ENCODE measurements at places on chromosomes 1 and 21.

DNA sequence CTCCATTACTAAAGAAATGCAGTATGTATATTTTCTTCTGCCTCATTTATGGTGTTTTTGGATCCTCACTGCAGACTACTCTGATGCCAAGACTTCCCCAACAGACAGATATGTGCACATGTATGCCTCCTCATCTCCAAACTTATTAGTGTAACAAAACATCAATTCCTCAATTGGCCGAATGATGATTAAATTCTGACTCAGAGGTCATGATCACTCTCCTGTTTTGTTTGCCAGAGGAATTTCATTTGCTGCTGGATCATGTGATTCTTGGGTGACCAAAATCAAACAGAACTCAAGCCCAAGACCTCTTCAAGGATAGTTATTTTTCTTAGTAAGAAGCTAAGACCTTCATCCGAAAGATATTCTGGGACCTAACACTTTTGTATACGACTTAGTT lies 227.6 kb downstream of the LMO4 start:
- no peak for DNase-seq

GRCh38 chr1:33170351-33171274 lies 11.2 kb downstream of the TRIM62 start:
- DNase-seq = no peak

- peak; percentile 55 for DNase-seq
These were observed 52.9 kb upstream of the CD46 start for GRCh38 chr1:207698822-207699483.

DNA sequence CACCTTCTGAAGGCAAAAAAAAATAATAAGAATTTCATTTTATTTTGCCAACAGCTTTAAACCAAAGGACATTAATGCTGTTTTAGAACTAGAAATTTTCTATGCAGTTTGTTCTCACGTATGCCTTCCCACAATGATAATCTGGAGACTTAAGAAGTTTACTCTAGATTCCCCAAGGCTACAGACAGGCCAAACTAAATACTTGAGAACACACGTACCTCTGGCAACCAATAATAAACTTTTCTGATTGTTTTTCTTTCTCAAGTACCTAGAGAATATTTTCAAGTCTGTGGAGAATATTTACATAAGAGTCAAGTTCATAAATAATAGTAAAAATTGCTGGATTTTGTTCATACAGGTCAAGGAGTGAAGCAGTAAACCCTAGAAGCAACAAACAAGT lies 15.9 kb downstream of the CLDN8 start:
- DNase-seq = no peak

DNA sequence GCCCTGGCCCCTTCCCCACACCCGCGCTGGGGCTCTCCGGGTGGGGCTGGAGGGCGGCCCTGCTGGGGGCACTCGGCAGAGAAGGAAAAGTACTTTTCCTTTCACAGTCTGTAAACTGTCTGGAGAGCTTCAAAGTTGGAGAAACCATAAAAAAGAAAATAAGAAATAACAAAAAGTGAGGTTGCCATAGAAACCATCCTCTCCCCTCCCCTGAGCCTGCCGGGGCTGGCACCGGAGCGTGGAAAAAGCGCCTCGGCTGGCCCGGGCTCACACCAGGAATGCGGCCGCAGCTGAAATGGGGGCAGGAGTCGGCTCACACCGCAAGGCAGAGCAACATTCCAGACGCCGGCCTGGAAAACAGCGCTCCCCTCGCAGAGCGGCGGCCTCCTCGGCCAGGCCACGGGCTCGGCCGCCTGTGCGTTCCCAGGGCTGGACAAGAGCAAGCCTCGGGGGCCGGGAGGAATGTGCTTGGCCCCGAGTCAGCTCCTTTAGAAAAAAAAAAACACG lies 69.2 kb downstream of the MORN1 start:
- DNase-seq = no peak

GRCh38 chr1:25688390-25689119 lies 72.0 kb downstream of the MAN1C1 start:
- no peak for DNase-seq

- no peak for DNase-seq
These were observed 292.9 kb downstream of the LTN1 start for GRCh38 chr21:28699596-28700259.

DNA sequence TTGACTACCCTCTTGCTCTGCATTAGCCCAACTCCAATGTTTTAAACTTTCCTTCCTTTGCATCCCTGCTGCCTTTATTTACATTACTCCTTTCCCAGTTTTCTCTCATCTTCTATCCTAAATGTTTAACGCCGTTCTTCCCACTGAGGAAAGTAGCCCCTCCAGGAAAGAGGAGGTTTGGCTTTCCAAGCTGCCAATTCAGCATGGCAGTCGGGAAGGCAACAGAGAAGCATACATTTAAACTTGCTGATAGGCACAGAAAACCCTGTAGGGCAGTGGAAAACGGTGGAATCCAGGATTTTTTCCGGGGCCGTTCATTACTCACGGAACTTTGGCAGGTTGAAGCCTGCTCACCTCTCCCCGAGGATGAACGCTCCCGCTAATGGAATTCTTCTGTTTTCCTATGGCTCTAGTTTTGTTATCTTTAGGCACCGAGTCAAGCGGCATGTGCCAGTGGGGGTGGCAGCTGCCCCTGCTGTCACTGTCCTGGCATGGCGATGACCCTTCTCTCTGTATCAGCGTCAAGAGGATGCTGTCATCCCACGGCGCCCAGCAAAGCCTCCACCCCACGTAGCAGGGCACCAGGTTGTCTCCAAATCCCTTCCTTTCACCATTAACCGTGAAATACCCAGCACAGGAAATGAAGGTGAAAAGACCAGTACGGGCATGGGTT lies 48.3 kb downstream of the ZBTB18 start:
- no peak for DNase-seq

GRCh38 chr21:39669976-39670661 lies 57.4 kb downstream of the B3GALT5 start:
- no peak for DNase-seq

DNA sequence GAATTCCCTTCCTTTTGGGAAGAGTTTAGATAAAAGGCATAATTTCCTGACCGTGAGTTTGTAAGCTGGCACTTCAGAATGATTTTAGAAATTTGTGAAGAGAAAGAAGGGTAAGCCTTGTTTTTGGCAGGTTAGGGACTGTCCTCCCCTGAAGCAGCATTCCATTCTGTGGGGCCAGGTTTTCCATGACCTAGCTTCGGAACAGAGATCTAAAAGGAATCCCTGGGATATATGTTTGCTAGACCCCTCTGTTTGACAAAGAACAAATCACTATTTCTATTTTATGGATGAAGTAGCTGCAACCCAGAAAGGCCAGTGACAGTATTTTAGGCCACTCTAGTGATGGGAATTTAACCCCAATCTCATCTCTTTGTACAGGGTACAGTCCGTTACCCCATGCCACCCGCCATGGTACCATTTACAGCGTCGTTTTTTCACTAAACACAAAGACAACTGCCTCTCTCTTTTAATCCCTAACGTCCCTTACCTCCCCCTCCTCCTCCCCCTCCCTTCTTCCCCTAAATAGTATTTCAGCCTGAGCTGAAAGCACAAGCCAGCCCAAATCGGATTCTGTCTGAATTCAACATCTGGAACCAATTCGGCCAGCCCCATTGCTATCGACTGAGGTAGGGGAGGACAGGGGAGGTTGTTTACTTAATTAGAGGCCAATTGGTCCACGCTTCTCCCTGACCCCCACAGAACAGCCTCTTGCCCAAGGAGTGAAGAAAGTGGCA lies 23.4 kb upstream of the IKBKE start:
- DNase-seq = no peak

GRCh38 chr1:119027759-119028158 lies 39.6 kb upstream of the TBX15 start:
- DNase-seq = no peak
